AG08395 (cell line): ENCODE measurements at places on chromosomes 12 and 14.
A peak's percentile ranks its signal among the peaks of the same experiment; 100 is the strongest.

DNA sequence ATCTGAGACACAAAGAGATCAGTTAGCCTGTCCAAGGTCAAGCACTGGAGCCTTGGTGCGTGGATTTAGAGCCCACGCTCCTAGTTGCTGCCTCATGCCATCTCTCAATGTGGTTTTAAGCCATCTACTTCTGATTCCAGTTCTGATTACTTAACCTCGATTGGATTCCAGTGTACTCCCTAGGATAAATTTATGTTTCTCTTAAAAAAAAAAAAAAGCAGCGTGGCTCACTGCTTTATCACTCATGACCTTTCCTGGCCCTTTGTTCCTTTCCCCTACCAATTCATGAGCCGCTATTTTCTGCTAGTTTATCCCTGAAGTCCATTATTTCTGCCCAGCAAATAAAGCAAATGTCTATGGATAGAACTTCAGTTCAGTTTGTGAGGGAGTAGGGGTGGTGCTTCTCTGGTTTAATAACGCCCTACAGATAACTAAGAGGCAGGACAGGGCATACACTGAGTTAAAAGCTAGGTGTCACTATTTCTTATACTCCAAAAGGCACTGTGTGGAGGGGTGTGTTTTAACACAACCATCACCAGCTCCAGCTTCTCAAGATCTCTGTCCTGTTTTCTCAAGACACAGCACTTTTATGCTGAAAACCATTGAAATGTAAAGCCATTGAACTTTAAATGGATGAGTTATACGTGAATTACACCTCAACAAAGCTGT is 9.8 kb upstream of the PARP11 start:
- peak; percentile 9 for DNase-seq

DNA sequence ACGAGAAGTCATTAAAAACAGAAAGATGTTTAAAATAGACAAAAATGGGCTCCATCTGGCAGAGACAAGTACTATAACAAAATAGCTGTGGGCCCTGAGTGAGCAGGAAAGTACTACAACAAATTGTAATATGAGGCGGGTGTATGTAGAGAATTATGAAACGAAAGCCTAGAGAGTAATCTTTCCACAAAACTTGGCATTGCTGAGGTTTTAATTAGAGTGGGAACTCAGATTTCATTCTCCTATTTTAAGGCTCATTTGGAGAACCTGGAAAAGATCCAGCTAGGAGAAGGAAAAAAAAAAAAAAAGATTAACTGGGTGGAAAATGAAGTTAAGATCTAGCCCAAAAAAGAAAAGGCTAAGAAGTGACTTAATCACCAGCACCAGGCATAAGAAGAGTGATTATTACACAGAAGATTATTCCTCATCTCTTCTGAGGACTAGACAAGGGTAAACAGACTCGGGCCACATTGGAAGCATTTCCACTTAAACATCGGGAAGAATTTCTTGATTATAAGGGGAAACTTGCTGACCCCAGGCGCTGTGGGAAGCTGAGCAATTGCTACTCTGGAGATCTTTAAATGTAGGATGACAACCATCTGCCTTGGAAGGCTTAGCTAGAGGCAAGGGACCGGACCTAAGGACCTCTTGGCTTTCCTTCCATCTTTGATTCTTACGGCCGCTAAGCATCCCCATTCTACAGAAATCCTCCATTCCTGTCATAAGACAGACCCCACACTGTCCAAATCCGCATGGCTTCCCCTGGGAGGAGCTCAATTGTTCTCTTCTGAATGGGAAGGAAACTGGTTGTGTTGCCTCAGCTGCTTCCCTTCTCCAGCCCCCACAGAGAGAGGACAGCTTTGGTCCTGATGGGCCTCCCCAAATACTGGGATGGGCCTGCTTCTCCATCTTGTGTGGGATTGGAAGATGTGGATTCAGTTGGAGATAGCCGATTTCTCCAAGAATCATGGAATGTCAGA is 40.6 kb downstream of the IGF1 start:
- no peak for DNase-seq

DNA sequence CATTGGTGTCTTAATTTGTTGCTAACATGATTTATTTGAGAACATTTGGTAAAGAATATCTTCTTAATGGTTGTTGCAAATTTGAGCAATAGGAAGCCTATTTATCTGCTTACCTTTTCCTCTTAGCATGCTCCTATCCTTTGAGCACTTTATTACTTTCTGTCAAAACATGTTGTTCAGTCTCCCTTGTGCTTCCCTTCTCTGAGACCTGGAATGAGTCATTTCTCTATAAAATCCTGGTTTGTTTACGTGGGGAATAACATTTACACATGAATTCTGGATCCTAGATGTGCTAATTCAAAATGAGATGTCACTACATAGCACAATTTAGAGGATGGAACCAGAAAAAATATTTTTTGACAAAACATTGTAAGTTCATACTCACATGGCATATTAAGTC is 844.0 kb upstream of the LRFN5 start:
- no peak for DNase-seq

DNA sequence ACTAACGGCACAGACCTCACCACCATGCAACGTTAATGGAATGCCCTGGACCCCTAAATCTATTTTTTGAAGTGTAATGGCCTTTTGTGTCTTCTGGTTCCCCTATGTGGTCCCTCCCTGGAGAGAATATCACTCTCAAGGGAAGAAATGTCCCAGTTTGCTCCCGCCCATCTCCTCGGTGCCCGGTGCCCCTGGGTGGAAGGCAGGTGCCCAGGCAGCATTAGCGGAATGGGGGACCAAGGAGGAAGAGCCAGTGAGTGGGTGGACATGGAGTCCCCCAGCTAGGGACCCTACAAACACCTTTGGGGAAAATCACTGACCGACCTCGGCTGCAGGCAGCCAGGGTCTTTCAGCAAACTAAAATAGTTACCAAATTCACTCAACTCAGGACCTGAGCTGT is 212.1 kb upstream of the RTL1 start:
- DNase-seq, result no peak

GRCh38 chr14:49992901-49993339 is 100.0 kb downstream of the ARF6 start:
- DNase-seq, result peak; percentile 49

GRCh38 chr14:90628825-90629224 is 187.4 kb downstream of the TTC7B start:
- DNase-seq, result no peak

GRCh38 chr14:60658909-60659585 is 9.8 kb upstream of the SIX1 start:
- no peak for DNase-seq

DNA sequence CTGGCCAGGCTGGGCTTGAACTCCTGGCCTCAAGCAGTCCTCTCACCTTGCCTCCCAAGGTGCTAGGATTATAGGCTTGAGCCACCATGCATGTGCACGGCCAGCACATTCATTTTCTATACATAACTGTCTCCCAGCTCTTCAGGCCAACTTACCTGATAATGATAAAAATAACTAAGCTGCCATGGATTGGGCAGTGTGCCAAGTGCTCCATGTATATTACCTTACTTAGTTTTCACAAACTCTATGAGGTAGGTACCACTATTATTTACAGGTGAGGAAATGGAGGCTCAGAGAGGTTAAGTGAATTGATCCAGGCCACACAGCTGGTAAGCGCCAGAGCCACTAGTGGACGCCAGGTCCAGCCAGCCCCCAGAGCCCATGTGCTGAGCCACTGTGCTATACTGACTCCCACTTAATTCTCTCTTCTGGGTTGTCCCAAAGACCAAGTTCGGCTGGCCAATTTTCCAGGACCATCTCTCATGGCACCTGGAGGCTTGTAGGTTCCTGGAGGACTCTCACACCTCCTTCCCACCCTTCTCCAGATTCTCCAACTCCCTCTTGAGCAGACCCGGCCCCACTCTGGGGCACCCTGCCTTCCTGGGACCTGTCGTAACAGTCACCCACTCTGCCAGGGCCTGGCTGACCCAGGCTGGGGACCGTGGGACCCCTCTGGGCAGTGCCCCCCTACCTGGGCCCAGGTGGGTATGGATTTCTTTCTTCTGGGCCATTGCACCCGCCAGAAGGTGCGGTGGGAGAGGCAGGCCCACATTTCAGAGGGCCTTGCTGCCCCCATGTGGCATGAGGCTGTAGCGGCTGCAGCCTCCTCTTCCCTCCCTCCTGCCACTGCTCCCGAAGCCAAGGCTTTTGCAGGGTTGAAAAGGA is 30.2 kb upstream of the CIPC start:
- DNase-seq, result peak; percentile 79

GRCh38 chr12:110561471-110562201 is 21.5 kb downstream of the PPTC7 start:
- peak; percentile 45 for DNase-seq

- no peak for DNase-seq
These were observed 55.6 kb downstream of the RASSF8 start for GRCh38 chr12:26014085-26014484.

DNA sequence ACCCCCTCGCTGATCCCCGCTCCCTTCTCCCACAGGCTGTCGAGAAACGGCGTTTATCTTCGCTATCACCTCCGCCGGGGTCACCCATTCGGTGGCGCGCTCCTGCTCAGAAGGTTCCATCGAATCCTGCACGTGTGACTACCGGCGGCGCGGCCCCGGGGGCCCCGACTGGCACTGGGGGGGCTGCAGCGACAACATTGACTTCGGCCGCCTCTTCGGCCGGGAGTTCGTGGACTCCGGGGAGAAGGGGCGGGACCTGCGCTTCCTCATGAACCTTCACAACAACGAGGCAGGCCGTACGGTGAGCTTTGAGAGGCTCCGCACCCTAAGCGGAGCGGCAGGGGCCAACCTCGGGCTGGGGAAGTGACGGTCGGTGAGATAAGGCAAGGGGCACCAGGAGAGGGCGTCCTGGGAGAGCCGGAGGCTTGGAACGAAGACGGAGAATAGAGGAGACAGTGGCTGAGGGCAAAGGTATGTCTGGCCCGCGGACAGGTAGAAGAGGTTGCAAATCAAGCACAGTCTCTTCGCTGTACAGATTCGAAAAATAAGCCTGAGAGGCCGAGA is 2.3 kb downstream of the WNT1 start:
- DNase-seq, result no peak

- DNase-seq, result peak; percentile 84
These were observed 6.3 kb downstream of the TNFRSF1A start for GRCh38 chr12:6335451-6336078.

DNA sequence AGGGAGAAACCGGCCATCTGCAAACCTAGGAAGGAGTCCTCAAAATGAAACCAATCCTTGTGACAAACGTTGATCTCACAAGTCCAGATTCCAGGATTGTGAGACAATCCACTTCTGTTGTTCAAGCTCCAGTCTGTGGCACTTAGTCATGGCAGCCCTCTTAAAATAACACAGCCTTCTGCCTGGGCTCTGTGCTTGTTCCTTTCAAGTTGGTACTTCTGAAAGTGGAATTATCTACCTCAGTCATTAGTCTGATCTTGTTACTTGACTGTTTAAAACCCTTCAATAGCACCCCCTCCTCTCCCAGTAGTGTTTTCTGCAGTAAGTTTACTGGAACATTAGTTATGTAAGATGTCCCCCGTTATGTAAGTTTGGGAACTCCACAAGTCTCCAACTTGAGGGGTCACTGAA is 111.0 kb upstream of the HIF1A start:
- DNase-seq, result peak; percentile 66

GRCh38 chr12:90959538-90960139 is 4.7 kb upstream of the CCER1 start:
- DNase-seq, result peak; percentile 49

DNA sequence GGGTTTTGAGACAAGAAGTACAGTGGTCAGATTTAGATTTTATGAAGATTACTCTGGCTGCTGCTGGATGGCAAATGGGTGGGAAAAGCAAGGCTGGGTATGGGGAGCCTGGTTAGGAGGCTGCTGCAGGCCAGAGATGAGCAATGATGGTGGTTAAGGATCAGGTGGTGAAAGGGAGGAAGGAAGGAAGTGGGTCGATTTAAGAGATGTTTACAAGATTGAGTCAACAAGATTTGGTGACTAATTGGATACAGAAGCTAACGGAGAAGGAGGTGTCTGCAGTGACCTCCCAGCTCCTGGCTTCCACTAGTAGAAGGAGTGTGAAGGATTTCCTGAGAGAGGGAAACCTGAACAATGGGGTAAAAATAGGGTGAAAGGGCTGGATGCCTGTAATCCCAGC is 18.7 kb downstream of the NOS1 start:
- no peak for DNase-seq

DNA sequence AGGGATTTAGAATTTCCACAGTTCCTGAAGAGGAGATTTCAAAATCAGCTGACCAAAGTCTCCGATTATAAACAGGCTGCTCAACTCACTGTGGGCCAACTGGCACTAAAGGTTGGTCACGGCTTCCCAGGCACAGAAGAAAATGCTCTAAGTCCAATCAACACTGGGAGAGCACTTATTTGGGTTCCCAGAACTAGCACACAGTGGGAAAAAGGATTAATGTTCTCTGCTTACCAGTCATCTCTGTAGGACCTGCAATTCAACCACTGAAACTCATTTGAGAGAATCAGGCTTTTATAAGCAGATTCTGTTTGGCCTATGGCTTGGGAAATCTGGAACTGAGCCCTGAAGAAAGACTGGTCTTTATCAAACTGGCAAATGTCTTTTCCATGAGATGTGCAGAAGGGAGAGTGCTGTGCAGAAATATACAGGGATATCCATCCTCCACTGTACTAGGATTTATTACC is 49.4 kb downstream of the ABCC9 start:
- no peak for DNase-seq

- no peak for DNase-seq
These were observed 22.9 kb downstream of the KCNA1 start for GRCh38 chr12:4932576-4932975.

GRCh38 chr12:113232840-113233585 is 11.7 kb downstream of the TPCN1 start:
- DNase-seq, result peak; percentile 67

DNA sequence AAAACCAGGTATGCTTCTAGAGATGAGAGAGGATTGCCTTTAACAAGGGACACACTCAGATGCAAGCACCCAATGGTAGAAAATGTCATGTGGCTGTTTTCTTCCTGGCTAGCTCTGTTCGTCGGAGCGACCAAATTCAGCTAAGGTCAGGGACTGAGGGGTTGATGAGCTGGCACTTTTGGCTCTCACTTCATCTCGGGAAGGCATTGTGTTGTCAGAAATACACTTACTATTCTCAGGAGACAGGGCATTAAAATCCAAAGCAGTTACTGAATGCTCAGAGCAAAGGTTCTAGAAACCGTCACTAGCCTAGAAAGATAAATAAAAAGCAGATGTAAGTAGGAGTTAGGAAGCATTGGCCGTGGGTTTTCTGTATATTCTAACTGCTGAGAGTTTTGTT is 275.7 kb upstream of the SSTR1 start:
- DNase-seq, result peak; percentile 67

GRCh38 chr12:130254461-130255276 is 83.0 kb upstream of the PIWIL1 start:
- DNase-seq, result no peak

DNA sequence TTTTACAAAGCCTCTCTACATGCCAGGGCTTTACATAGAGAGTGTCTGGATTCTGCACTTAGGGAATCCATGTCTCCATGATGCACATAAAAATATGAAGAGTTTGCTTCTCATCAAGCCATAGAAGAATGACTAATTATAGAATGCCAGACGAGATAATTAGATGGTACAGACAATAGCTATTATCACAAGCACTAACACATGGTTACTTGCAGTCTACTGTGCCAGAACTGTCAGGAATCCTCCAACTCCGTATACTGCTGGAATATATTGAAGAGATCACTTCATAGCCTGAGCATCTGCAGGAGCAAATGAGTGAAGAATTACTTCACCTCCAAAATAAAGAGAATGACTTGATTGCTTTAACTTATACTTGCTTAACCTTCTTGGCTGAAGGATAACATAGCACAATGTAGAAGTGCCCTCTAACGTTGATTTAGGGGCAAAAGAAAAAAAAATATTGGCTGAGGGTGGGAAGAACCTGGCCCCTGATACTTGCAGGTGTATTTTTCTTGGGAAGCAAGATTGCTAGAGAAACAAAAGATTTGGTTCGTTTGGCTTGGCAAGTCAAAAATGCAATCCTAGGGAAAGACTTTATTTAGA is 272.8 kb upstream of the FAR2 start:
- DNase-seq, result no peak
